ENCODE measurements at places on chromosomes 3 and 15.

DNA sequence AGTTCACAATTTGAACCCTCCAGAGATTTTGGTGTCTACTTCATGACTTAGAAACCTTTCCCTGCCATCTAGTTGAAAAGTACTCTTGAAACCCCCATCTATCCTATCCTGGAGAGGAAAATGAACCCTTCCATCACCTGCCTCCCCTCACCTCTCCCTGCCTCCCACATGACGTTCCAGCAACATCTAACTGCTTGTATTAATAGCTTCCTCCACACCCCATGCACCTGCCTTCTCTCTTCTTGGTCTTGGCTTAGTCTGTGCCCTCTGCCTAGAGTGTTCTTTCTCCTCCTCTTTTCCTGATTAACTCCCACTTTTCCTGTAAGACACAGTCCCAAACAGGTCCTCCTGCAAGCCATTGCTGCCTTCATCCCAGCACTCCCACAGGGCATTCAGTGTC, 107.8 kb downstream of the LIPC start:
- DNase-seq, result peak; percentile 45

GRCh38 chr3:144403040-144403457, 431.4 kb downstream of the DIPK2A start:
- no peak for DNase-seq

DNA sequence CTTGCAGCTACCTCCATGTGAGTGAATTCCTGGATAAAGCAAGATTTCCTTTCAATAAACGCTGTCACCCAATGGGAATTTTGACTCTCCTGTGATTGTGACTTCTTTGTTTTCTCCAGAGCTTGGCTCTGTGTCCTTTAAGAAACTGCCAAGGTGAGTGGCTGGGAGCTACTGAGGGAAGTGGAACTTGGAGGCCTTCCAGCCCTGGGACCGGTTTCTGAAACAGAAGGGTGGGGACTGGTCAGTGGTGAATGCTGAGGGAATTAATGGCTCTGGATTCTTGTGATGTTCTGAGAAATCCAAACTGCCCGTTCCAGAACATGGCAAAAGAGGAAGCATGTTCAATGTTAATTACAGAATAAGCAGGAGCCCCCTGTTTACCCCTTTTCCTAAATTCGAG, 41.1 kb upstream of the MYZAP start:
- DNase-seq, result no peak

- DNase-seq, result no peak
Observed at GRCh38 chr15:35888815-35889214, 342.9 kb upstream of the DPH6 start.

GRCh38 chr3:112085735-112086075, 484 bp upstream of the C3orf52 start:
- no peak for DNase-seq

GRCh38 chr15:80093854-80094418, 34.5 kb downstream of the ZFAND6 start:
- DNase-seq, result no peak

DNA sequence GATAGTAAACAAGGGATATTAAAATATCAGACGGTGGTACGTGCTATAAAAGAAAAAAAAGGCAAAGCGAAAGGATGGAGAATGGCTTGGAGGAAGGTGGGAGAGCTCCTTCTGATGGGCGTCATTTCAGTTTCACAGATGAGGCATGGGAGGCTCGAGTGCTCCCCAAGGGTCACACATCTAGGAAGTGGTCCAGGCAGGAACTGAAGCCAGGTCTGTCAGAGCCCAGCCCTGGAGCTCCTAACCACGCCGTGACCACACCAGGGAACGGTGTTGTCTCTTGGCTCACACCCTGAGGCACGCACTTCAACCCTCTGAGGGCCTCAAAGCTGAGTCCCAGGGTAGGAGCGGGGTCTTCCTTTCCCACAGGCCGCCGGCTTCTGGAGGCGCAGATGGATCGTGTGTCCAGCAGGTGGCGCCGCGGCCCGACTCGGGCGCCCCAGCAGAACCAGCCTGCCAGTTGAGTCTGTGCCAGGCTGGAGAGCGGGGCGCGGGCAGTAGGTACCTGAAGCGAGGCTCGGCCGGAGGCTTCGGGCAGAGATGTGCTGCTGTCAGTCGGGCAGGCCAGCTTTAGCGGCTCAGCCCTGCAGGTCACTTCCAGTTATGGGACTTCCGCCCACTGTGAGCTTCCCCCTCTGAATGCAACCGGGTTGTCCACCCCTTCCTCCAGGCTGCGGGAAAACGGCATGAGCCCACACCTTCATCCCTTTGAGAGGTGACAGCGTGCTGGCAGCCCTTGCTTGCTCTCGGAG, 68.1 kb downstream of the SLC6A1 start:
- no peak for DNase-seq

DNA sequence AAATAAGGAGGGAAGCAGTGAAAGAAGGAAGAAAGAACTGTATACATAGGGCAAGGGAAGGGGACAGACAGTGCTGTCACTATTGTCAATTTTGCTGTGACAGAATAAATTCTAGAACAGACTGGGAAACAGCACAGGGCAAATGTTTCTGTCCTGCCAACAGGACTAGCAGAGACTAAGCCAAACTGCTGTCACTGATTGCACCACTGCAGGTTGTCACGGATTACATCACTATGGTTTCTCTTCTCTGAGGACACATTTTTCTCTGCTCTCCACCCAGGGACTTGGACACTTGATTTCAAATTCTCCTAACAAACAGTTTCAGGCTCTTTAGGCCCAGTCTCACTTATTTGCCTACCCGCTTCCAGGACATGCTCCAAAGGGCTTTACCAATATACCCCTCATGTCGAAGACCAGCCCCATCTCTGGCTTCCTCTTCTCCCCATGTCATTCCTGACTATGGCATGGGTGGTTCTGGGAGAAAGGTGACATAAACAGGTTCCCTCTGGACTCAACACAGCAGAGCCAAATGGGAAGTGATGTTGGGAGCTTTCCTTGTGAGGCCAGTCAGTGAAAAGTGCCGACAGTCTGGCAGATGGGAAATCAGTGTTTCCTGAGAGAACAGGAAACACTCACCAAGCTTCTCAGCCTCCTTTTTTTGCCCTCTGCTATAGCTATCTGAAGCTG, 70.2 kb upstream of the ST3GAL6 start:
- no peak for DNase-seq

DNA sequence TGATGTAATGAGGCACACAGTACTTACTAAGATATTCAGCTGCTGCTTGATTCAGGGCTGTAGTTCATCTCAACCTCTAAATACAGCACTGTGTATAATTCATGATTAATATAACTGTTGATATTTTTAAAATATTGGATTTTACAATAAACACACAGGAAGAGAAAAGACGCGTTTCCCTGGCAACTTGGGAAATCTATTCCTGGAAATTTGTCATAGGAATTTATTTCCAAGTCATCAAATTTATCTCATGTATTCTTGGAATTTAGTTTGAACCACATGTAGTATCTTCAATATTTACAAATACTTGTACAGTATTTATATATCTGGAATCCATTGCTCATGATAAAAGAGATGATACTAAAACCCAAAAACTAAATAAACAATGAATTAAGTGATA, 30.6 kb downstream of the EPHA3 start:
- DNase-seq, result no peak

DNA sequence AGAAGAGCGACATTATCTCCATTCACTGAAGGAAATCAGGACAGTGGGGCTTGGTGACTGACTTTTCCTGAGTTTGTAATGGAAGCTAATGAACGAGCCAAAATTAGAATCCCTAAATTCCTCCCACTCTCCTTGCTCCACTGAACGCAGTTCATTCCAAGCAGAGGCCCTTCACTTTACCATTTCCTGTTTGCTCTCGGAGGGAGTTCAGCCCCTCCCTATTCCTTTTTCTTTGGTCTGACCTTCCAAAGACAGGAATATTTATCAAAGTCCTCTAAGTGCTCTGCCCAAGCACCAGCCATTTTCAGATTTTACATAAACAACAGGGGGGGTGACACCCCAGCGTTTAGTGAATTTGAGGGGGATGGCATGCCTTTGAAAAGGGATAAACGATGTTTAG, 24.0 kb upstream of the PTPRG start:
- DNase-seq, result no peak

DNA sequence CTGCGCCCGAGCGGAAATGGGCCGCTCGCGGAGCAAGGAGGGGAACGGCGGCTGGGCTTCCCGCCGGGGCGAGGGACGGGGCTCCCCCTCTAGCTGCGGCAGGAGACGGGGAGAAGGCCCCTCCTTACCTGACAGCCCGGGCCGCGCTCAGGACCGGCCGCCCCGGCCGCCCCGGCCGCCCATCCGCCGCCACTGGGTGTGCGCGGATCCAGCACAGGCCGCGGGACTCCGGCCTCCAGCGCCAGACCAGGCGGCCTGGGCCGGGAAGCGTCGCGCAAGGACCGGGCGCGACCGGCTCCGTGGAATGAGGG, 296 bp downstream of the TPRA1 start:
- DNase-seq, result no peak

DNA sequence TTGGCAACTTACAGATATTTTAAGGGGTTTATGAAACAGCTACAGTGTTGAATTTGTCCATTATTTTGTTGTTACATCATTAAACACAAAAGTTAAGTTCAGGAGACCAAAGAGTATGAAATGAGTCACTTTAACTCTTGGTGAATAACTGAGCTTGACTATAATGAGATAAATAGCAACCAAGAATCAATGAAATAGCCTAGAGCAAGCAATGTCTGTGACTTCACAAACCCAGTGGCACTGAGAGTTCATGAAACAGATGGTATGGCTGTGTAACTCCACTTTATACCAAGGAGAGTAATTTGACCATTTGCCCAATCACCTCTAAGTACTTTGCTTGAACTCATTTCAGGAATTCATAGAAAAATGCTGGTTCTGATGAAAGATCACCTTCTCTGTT, 169.6 kb upstream of the GADL1 start:
- no peak for DNase-seq

DNA sequence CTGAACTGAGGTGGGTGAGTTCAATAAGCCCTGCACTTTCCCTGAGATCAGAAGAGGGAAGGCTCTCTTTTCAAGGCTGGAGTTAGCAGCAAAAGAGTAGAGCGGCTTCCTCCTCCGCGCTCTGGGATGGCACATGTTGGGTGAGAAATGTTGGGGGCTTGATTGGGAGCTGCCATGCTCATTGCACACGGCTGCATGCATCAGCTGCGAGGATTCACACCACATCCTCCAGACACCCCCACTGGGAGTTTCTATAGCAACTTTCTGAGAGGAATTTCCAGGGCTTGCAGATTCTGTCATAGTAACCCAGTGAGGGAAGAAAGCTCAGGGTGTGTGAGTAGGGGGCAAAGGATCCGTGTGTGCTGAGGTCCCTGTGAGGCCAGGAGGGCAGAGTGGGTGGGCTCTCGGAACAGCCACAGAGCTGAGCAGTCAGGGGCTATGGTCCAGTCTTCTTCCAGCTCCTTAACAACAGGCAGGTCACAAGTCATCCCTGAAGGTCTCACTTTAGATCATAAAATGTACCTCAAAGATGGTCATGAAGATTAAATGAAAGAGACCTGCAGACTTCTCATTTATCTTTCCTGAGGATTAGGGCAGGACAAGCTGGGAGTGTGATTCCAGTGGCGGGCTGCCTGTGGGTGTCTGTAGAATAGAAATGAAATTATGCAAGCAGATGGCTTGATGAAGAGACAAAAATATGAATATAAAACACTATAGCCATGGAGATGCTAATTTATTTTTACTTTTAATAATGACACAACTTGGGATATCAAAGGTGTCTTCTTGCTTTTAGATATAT, 75.7 kb upstream of the CHRNA7 start:
- no peak for DNase-seq

DNA sequence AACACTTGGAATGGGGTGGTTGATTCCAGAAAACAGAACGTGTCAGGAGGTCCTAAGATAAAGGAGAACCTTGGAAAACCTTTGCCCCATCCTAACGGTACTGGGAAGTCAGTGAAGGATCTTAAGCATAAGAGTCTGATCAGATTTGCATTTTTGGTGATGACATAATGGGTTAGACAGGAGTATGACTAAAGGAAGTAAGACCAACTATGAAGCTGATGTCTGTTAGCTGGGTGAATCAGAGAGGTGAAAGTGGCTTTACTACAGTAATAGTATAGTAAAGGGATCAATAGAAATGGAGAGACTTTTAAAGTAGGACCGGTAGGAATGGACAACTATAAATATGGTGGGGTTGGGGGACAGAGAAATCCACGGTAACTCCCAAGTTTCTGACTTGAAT, 12.6 kb downstream of the GTF2A2 start:
- no peak for DNase-seq

- no peak for DNase-seq
Observed at GRCh38 chr3:27993051-27993450, 248.4 kb upstream of the CMC1 start.

DNA sequence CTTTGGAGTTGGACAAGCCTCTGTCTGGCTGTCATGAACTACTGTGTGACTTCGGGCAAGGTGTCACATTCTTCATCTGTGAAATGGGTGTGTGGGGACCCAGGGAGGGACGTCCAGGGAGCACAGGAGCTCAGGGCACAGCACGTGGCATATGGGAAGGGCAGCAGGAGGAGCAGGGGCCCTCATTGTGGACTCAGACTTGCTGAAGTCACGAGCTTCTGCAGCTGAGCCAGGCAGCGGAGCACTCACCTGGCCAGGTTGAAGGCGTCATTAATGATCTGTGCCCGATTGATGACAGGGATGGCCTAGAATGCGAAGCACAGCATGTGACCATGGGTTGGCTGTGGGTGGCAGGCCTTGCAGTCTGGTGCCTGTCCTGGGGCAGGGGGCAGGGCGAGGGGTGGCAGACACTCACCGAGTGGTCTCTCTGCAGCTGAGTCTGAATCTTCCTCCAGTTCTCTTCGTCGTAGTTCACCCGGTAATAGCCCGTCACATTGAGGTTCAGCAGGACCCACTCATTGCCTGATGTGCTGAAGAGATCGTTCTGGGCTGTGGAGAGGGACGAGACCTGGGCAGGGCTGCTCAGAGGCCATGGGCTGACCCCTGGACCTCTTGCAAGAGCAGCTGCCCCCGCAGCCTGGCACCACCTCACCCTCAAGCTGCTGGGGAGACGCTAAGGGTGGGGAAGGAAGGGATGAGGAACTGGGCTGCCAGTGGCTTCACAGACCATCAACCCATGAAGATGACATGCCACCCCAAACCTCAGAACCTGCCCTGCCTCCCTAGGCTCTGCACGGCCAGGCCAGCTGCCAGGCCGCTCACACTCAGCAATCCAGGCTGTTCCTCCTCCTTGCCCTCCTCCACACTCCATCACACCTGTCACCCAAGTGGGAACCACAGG, 15.4 kb downstream of the ANPEP start:
- no peak for DNase-seq

- peak; percentile 43 for DNase-seq
Observed at GRCh38 chr15:100186366-100186765, 155.4 kb downstream of the ADAMTS17 start.

- DNase-seq, result no peak
Observed at GRCh38 chr15:78448441-78449219, 10.6 kb downstream of the IREB2 start.

- DNase-seq, result no peak
Observed at GRCh38 chr3:156606729-156607128, 51.8 kb upstream of the SSR3 start.

- no peak for DNase-seq
Observed at GRCh38 chr3:73661265-73661664, 36.5 kb upstream of the PDZRN3 start.

GRCh38 chr15:91857772-91858171, 4.3 kb downstream of the SLCO3A1 start:
- no peak for DNase-seq

GRCh38 chr15:80816936-80817335, 37.8 kb downstream of the CEMIP start:
- no peak for DNase-seq

- DNase-seq, result no peak
Observed at GRCh38 chr3:163476179-163476578, 1602.1 kb downstream of the SI start.
